Activated CD8-positive, alpha-beta memory T cell treated with anti-CD3 and anti-CD28 coated beads, Interleukin-2, amount 50 U/mL, for 4 hours (primary cell): ENCODE measurements at places on chromosomes 5 and 9.

GRCh38 chr5:133423618-133424282 lies 188.6 kb downstream of the FSTL4 start:
- peak; percentile 70 for DNase-seq

GRCh38 chr5:171207256-171207847 lies 101.7 kb upstream of the TLX3 start:
- no peak for DNase-seq

DNA sequence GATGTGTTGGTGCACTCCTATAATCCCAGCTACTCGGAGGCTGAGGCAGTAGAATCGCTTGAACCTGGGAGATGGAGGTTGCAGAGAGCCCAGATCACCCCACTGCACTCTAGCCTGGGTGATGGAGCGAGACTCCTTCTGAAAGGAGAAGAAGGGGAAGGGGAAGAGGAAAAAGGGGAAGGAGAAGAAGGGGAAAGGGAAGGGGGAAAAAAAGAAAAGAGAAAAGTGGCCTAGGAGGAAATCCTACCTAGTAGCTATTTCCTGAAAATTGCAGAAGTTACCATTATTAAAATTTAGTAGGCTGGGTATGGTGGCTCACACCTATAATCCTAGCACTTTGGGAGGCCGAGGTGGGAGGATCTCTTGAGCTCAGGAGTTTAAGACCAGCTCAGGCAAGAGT lies 67.4 kb downstream of the ARRDC3 start:
- DNase-seq, result no peak

- DNase-seq, result no peak
These were observed 9.5 kb downstream of the SPACA9 start for GRCh38 chr9:132888151-132888550.

GRCh38 chr5:172733974-172734346 lies 37.0 kb downstream of the DUSP1 start:
- DNase-seq, result no peak

DNA sequence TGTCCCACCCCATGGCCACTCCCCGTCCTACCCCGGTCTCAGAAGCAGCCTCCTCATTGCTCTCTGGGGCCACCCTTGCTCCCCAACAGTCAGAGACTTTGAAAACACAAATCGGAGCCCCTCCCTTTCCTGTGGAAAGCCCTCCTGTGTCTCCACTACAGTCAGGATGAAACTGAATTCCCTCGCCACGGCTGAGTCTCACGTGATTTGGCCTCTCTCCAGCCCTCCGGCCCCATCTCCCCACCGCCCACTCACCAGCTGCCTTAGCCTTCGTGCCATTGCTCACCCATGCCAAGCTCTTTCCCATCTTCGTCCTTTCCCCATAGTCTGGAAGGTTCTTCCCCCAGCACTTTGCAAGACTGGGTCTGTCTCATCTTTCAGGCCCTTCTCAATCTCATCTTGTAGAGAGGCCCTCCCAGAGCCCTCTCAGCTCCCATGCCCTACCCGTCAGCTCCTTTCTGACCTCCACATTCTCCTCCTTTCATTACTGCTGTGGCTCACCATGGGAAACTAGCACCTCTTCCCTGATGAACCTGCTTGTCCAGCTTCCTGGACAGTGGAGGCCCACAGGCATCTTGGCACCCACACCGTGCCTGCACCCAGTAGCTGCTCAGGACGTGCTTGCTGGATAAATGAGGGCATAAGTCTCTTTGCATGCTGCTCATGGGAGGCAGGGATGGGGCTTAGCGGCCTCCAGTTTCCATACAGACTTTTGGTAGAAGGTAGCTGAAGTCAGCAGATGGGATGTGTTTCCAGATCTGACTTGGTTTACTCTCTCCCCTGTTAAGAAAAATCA lies 126.4 kb upstream of the COL5A1 start:
- DNase-seq, result no peak
